OCI-LY7 (cell line): ENCODE measurements at places on chromosomes 5 and 9.

DNA sequence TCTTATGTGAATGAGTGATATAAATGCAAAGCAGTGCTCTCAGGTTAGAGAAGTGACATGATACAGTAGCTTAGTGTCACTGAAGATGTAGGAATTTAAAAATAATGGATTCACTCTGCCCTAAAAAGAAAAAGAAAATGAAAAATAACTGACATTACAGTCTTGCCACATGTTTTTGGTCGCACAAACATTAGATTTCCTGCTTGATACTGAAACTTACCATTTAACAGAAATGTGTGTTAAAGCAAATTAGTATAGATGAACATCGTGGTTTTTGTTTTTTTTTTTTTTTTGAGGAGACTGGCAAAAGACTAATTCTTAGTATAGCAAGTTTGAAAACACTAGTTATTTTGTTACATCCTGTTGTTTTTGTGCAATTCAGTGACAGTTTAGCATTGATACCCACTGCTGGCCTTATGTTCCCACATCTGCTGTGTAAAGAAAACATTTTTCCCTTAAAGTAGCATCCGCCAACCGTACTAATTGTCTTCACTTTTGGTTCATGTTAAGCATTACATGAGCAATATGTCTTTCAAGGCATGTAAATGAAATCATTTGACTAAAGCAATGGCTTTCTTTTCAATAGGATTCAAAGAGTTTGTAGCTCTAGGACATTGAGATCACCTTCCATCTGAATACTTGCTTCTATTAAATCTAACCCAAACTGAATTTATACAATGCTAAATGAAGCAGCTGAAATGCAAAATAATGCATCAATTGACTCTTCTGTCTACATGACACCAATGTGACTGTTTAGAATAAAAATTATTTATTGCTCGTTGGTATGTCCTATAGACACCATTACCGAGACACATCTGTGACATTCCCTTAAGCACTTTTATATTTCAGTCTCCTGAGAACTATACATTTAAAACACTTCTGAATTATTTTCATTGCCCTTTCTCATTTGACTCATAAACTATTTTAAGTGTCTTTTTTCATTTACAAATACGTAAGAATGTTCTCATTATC, 859.1 kb downstream of the MAT2B start:
- no peak for DNase-seq

- DNase-seq, result no peak
Measured at GRCh38 chr5:62093976-62094375, 212.0 kb upstream of the KIF2A start.

GRCh38 chr5:159774476-159775031, 141.7 kb upstream of the ADRA1B start:
- no peak for DNase-seq

GRCh38 chr9:132046456-132046855, 33.2 kb downstream of the MED27 start:
- DNase-seq, result no peak

DNA sequence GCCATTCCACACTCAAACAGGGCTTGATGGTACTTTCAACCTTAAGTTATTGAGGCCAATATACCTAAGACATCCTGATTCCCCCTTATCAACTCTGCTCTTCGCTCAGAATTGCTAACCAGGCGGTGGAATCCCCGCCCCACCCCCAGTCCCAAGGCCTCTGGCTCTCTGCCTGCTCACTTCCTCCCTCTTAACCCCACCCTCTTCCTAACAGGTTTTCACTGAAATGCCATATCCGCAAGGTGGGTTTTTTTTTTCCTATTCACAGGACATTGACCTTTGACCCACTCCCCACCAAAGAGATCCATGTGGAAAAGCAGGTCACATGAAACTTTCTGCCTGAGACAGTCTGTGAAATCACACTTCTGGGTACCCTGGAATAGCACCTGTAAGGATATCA, 66.6 kb upstream of the IFNK start:
- DNase-seq, result no peak

- peak; percentile 84 for DNase-seq
Measured at GRCh38 chr5:150458802-150459557, 9.4 kb upstream of the RPS14 start.

- no peak for DNase-seq
Measured at GRCh38 chr9:121153642-121154041, 48.0 kb downstream of the RAB14 start.

GRCh38 chr9:94868464-94868863, 142.0 kb downstream of the AOPEP start:
- DNase-seq, result no peak

GRCh38 chr9:91891915-91892314, 58.1 kb downstream of the ROR2 start:
- no peak for DNase-seq

DNA sequence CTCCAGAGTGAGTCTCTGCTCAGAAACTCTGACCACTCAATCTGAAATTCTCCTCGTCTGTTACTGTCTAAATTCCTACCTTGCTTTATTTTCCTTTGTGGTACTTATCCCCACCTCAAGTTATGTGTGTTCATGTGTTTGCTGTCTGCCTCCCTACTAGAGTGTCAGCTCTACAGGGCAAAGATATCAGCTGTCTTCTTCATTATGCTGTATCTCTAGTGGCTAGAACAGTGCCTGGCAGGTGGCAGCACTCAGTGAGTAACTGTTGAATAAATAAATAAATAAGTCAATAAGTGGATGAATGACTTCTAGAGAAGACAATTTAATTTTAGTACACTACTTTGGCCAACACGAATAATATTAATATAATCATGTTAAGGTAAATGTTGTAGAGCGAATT, 92.3 kb downstream of the BOD1 start:
- DNase-seq, result no peak
